ENCODE measurements at places on chromosomes 16 and 17.

- no peak for DNase-seq
Measured at GRCh38 chr17:6388416-6388815, 46.5 kb downstream of the AIPL1 start.

DNA sequence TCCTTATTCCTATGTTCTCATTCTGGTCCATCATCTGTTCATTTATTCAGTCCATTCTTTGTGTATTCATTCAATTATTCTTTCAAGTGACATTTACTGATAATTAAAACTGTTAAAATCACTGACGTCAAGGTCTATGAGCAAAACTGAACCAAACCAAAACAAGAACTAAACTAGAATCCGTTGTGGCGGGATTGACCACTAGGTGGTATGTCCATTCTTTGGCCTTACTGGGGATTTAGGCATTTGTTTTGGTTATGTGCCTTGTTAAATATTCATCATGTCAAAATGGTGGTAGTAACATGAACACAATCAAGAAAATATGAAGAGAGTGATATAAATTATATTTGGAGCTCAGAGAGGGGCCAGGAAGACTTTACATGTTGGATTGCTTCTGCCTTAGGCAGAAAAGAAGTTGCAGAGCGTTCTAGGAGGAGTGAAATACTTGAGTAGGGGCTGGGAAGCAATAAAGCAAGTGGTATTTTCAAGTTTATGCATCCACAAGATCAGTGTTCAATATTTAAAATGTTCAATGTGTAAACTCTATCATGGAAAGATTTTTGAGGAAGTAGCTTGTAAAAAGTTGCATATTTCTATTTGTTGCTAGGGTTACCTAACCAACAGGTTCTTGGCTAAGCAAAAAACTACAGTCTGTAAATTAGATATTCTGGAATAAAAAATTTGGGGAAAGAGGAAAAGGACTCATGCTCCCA, 129.0 kb downstream of the CDH13 start:
- no peak for DNase-seq

DNA sequence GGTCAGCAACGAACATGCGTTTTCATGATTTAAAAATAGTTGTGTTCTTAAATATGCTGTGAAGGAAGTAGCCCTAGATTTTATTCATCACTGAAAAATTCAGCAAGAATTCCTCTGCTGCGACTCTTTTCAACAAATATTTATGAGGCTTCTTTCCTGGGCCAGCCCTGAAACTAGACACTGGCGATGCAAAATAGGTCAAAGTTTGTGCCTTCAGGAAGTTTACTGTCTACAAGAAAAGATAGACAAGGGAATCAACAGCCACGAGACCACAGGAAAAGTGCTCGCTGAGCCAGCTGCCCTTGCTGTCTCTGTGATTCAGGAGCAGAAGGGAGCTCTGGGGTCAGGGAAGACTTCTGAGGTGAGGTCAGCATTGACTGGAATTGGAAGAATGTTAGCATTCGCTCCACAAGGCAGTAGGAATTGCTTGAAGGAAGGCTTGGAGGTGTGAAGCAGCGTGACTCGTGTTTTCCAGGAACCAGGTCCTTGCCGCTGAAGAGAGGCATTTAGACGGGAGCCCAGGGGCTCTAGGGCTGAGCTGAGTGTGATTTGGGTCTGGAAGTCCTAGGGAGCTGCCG, 1.9 kb upstream of the RPL26 start:
- DNase-seq, result no peak

DNA sequence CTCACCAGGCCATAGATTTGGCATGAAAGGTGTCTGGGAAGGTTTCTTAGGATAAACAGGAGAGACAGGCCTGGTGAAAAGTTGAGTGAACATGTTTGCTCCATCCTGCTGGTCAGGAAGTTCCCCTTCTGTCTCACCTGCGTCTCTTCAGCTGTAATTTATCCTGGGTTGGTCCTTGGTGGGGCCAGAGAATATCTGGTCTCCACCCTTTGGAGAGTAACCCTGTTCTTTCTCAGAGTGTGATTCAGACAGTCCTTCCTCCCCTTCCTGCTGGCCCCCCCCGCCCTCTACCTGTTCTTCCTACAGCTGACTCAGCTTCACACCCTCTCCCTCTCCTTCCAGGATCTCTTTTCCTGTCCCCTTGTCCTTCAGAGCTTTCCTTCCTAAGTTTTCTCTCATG, 17.1 kb downstream of the MINK1 start:
- no peak for DNase-seq

- no peak for DNase-seq
Measured at GRCh38 chr16:77090062-77090461, 100.9 kb upstream of the MON1B start.

DNA sequence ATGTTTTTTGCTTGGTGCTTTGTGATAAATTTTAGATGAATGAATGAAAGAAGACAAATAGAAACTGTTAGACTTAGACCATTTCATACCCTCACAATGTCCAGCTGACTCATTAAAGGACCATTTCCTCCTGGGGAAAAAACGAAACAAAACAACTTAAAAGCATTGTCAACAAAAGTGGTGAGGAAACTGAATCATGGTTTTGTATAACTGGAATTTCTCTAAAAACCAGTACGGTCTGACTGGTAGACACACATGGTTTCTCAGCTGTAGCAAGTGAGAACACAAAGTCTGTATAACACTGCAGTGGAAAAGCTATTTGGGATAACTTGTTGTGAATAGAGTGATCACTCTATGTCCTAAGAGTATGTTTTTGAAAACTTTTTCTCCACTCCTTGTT, 5.3 kb upstream of the DDX52 start:
- DNase-seq, result peak; percentile 96

GRCh38 chr16:12054396-12054795, 77.9 kb downstream of the SNX29 start:
- no peak for DNase-seq

GRCh38 chr16:10339777-10340732, 45.8 kb upstream of the ATF7IP2 start:
- no peak for DNase-seq

DNA sequence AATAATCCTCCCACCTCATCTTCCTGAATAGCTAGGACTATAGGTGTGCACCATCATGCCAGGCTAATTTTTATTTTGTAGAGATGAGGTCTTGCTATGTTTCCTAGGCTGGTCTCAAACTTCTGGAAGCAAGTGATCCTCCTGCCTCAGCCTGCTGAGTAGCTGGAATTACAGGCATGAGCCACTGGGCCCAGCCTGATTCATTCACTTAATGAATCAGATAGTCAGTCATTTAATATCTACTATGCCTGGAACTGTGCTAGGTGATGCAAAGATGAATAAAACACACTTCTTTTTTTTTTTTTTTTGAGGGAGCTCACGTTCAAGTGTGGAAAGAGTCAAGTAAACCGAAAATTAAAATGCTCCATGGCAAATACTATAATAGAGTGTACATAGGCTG, 39.4 kb downstream of the EFCAB13 start:
- DNase-seq, result no peak

GRCh38 chr16:12719972-12720371, 83.7 kb downstream of the CPPED1 start:
- no peak for DNase-seq

DNA sequence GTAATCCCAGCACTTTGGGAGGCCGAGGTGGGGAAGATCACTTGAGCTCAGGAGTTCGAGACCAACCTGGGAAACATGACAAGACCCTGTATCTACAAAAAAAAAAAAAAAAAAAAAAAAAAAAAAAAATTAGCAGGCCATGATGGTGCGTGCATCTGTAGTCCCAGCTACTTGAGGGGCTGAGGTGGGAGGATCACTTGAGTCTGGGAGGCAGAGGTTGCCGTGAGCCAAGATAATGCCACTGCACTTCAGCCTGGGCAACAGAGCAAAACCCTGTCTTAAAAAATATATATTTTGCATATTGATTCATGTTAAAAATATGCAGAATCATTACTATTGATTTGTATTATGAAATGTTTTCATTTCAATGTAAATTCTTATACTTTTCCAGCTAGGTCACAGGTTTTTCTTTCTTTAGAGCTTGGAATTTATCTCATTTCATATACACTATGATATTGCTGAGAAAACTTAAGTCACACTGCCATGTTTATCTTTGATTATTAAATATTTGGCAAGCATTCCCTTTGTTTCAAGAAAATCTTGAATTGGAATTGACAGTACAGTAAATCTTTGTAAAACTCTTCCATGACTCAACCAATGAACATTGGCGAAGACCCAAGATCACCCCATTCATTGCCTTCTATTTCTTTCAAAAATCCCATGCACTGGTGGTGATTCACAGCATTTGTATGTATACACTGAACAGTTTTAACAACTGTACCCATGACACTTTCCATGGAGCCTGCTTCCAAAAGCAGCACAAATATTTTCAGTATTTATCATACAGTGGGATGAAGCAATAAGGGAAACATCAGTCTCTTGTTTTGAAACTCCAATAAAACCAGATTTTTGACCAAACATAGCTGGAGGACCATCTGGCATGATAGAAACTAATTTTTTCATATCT, 83.5 kb upstream of the TNRC6A start:
- DNase-seq, result peak; percentile 96

GRCh38 chr16:81646561-81646960, 132.5 kb upstream of the PLCG2 start:
- DNase-seq, result no peak

DNA sequence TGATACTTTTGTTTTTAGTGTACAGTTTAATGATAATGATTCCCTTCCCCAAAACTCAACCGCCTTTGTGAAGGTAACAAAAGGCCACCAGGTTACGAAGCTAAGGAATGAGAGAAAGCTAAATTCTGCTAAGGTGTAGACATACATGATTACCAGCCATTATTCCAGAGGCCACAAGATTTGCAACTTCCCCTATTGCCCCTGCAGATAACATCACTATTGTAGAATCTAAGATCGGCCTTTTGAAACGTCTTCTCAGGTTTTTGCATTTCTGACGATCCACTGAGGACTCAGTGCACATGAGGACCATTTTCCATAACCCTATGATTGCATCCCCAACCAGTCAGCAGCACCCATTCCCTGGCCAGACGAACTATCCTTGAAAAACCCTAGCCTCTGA, 33.9 kb upstream of the SNN start:
- no peak for DNase-seq
